Activated T-cell treated with anti-CD3 and anti-CD28 coated beads, Interleukin-2, amount 50 U/mL, for 72 hours (primary cell): ENCODE measurements at places on chromosomes 7 and 10. TPM values are rescaled to one million over a fixed set of nuclear protein-coding genes. Genes with fewer than 3 reads are reported as not detected.

DPCD gene
- total RNA-seq = 4.5 TPM

SEMA3A gene
- total RNA-seq = 0.62 TPM

CDC14C gene
- not detected for total RNA-seq

SPRN gene
- not detected for total RNA-seq

TFPI2 gene
- total RNA-seq = 0.34 TPM

OR2A12 gene
- total RNA-seq = not detected

VCL gene
- total RNA-seq = 19.2 TPM

EFCAB10 gene
- not detected for total RNA-seq

TSPAN12 gene
- 0.19 TPM for total RNA-seq

GRCh38 chr10:76697923-76698322 lies 939.7 kb downstream of the KCNMA1 start:
- H3K27me3 ChIP-seq = no peaks in the 10 kb centered on the region
- H3K4me3 ChIP-seq = no peak overlapping the region
- peaks cover 2% of the 10 kb centered on the region for H3K36me3 ChIP-seq
- H3K27ac ChIP-seq = no peak overlapping the region
- no peaks in the 10 kb centered on the region for H3K4me1 ChIP-seq

GRCh38 chr7:100983451-100984187 lies 14.3 kb downstream of the MUC12 start:
- H3K4me1 ChIP-seq = no peaks in the 10 kb centered on the region
- no peak for DNase-seq
- peaks cover 12% of the 10 kb centered on the region for H3K27me3 ChIP-seq
- H3K27ac ChIP-seq = no peak overlapping the region
- H3K36me3 ChIP-seq = no peaks in the 10 kb centered on the region

DNA sequence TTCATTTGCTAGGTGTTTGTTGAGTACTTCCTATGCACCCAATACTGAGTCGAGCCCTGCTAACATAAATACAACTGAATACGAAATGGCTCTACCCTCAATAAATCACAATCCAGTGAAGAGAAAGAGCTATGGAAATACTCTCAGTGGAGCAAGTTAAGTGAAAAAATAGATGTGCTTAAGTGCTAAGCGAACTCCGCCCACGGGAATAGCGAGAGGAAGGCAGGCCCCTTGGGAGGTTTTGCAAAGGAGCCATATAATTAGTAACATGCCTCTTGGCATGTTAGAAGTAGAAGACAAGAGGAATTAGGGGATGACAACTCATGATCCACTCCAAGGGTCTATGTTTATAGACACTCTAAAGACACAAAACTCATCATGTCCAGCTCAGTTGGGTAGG lies 42.8 kb upstream of the TSPAN33 start:
- no peaks in the 10 kb centered on the region for H3K36me3 ChIP-seq
- H3K4me3 ChIP-seq = no peak overlapping the region
- H3K27me3 ChIP-seq = no peaks in the 10 kb centered on the region
- DNase-seq = no peak
- H3K4me1 ChIP-seq = no peaks in the 10 kb centered on the region
- H3K27ac ChIP-seq = no peak overlapping the region

DNA sequence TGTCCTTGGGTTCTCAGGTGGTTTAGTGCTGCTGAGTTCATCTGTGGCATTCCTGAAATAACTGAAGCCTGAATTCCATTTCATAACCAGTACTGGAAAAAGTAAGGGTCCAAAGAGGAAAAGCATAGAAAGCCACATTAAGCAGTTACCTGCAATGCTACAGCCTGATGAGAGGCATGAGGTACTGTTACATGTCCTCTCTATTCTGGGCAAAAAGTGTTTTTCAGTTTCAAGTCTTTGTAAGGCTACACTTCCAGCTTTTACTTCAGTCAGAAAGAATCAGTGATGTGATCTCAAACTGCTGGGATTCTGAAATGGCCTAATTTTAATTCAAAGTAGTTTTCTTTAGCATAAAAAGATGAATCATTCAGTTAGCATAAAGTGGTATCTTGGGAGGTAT lies 369.5 kb downstream of the PHF14 start:
- H3K27ac ChIP-seq = no peak overlapping the region
- no peak overlapping the region for H3K4me3 ChIP-seq
- H3K36me3 ChIP-seq = no peaks in the 10 kb centered on the region
- H3K27me3 ChIP-seq = peaks cover 15% of the 10 kb centered on the region
- peaks cover 7% of the 10 kb centered on the region for H3K4me1 ChIP-seq

- no peak for DNase-seq
- peaks cover 20% of the 10 kb centered on the region for H3K36me3 ChIP-seq
- no peak overlapping the region for H3K27ac ChIP-seq
Measured at GRCh38 chr7:66265566-66265965, 60.4 kb downstream of the TPST1 start.

- no peaks in the 10 kb centered on the region for H3K27me3 ChIP-seq
- H3K4me3 ChIP-seq = no peak overlapping the region
- no peak for DNase-seq
- no peaks in the 10 kb centered on the region for H3K4me1 ChIP-seq
- no peak overlapping the region for H3K27ac ChIP-seq
Measured at GRCh38 chr7:49295146-49295545, 370.8 kb downstream of the CDC14C start.

- H3K36me3 ChIP-seq = peaks cover 12% of the 10 kb centered on the region
- DNase-seq = peak; percentile 62
- H3K27ac ChIP-seq = peak within 1 kb of the TSS; percentile 92
- H3K27me3 ChIP-seq = no peaks in the 10 kb centered on the region
- H3K4me1 ChIP-seq = peaks cover 57% of the 10 kb centered on the region
Measured at GRCh38 chr10:61900829-61901792, at the start of gene ARID5B. ARID5B (plus strand) TSS chr10:61901699; CDS start chr10:61901710, 11 bp downstream.

- H3K4me3 ChIP-seq = no peak overlapping the region
- peaks cover 42% of the 10 kb centered on the region for H3K27me3 ChIP-seq
- no peak for DNase-seq
Measured at GRCh38 chr10:91711885-91712680, 79.2 kb upstream of the PPP1R3C start.

- H3K27me3 ChIP-seq = peaks cover 10% of the 10 kb centered on the region
- H3K27ac ChIP-seq = no peak overlapping the region
- no peak for DNase-seq
- no peaks in the 10 kb centered on the region for H3K4me1 ChIP-seq
- H3K36me3 ChIP-seq = no peaks in the 10 kb centered on the region
Measured at GRCh38 chr10:113499806-113500205, 53.0 kb upstream of the HABP2 start.

DNA sequence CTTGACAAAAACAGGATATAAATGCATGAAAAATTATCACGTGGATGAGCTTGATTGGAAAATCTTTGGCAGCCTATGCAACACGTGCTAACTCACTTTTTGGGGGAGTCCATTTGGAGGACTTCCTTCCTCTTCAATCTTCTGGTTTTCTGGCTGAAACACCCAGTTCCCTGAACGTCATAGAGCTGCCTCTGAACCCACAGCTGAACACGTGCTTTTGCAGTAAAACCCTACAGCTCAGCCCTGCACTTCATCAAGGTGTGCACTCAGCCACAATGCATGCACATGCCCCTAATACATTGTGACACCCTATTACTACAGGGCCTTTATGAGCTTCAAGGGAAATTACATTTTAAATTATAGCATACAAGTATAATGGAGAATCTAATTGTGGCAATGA lies 808.7 kb upstream of the AUTS2 start:
- no peak overlapping the region for H3K27ac ChIP-seq
- no peaks in the 10 kb centered on the region for H3K4me1 ChIP-seq
- H3K36me3 ChIP-seq = peaks cover 9% of the 10 kb centered on the region
- H3K27me3 ChIP-seq = no peaks in the 10 kb centered on the region
- no peak overlapping the region for H3K4me3 ChIP-seq

DNA sequence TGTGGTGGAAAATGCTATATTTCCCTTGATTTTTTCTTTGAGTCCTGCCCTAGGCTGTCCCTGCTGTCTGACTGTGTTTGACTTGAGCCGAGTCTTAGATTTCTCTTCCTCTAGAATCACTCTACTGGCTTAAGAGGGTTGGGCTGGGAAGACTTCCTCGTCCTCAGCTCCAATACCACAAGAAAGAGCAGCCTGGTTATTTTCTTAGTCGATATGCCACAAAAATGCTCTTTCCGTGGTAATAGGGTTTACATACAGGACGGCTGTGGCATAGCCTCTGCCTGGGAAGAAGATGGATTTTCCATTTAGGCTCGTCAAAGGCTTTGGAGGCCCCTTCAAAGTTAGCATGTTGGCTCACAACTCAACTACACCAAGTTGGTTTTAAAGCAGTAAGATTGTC lies 212.0 kb upstream of the IGFBP3 start:
- no peak overlapping the region for H3K4me3 ChIP-seq
- no peak overlapping the region for H3K27ac ChIP-seq
- no peaks in the 10 kb centered on the region for H3K4me1 ChIP-seq
- H3K36me3 ChIP-seq = no peaks in the 10 kb centered on the region
- no peak for DNase-seq

GRCh38 chr7:145902123-145902522 lies 214.5 kb upstream of the CNTNAP2 start:
- H3K36me3 ChIP-seq = no peaks in the 10 kb centered on the region
- no peaks in the 10 kb centered on the region for H3K4me1 ChIP-seq
- no peak overlapping the region for H3K4me3 ChIP-seq
- H3K27ac ChIP-seq = no peak overlapping the region

DNA sequence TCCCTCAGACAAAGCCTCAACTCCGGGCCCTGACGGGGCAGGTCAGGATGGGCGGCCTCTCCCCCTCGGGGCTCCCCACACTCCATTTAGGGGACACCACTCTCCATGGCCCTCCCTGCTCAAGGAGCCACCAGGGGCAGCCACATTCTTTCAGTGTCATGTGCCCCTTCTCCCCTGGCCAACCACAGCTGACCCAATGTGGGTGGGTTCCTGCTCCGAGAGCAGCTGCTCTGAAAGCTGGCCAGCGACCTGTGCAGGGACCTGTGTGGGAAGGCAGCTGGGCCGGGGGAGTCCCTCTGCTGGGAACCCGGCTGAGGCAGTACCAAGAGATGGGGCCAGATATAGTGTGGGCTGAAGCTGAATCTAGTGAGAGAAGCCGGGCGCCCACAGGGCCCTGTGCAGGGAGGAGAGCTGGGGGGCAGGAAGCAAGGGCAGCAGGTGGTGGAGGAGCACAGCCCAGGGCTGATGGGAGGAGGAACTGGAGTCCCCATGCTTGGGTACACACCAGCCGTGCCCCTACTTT lies 40.6 kb upstream of the NPFFR1 start:
- H3K27ac ChIP-seq = no peak overlapping the region
- DNase-seq = no peak
- peaks cover 13% of the 10 kb centered on the region for H3K4me1 ChIP-seq

DNA sequence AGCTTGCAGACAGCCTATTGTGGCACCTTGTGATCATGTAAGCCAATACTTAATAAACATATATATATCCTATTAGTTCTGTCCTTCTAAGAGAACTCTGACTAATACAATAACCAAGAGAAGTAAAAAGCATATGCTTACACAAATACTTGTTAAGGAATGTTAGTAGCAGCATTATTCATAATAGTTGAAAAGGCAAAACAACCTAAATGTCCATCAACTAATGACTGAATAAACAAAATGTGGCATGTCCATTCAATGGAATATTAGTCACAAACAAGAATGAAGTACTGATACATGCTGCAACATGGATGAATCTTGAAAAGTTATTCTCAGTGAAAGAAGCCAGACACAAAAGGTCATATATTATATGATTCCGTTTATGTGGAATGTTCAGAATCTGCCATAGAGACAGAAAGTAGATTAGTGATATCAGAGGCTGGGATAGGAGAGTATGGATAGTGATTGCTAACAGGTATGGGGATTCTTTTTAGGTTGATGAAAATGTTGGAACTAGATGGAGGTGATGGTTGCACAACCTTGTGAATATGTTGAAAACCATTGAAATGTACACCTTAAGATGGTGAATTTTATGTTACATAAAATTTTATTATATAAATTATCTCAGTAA lies 112.5 kb upstream of the UNC5B start:
- peaks cover 5% of the 10 kb centered on the region for H3K4me1 ChIP-seq
- H3K4me3 ChIP-seq = no peak overlapping the region
- H3K36me3 ChIP-seq = no peaks in the 10 kb centered on the region
- no peak overlapping the region for H3K27ac ChIP-seq

DNA sequence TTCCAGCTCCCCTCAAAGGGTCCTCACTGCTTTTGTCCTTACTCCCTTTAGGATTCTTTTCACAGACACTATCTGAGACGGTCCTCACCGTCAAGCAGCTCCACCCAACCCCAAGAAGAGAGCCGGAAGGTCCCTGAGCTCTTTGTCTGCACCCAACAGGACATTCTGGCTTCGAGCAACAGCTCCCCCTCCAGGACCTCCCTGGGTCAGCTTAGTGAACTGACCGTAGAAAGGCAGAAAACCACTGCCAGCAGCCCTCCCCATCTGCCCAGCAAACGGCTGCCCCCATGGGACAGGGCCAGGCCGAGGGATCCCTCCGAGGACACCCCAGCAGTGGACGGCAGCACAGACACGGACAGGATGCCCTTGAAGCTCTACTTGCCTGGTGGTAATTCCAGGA lies 19.9 kb downstream of the MINDY4 start:
- no peak for DNase-seq
- no peak overlapping the region for H3K27ac ChIP-seq
- H3K4me1 ChIP-seq = peaks cover under 1% of the 10 kb centered on the region
- H3K27me3 ChIP-seq = no peaks in the 10 kb centered on the region
- H3K36me3 ChIP-seq = no peaks in the 10 kb centered on the region

GRCh38 chr7:14085901-14086300 lies 96.4 kb upstream of the ETV1 start:
- no peaks in the 10 kb centered on the region for H3K4me1 ChIP-seq
- no peak overlapping the region for H3K27ac ChIP-seq
- no peak for DNase-seq

DNA sequence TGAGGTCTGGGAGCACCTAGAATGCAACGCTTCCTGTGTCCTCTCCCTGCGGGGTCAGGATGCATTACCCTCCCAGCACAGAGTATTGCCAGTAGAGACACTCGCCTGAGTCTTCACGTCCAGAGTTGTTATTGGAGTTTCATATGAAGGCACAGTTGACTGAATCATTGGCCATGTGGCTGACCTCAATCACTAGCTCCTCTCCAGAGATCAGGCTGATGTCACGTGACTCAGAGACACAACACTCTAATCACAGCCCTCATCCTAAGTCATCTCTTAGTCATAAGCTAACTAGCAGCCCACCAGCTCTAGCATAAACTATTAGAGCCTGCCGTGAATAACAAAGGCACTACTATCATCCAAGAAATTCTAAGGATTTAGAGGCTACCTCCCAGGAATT lies 107.8 kb downstream of the HECW1 start:
- no peaks in the 10 kb centered on the region for H3K36me3 ChIP-seq
- no peak overlapping the region for H3K4me3 ChIP-seq
- no peaks in the 10 kb centered on the region for H3K4me1 ChIP-seq
- peaks cover 16% of the 10 kb centered on the region for H3K27me3 ChIP-seq

GRCh38 chr10:15719899-15720634 lies at the start of gene ITGA8:
ITGA8 (minus strand) TSS chr10:15719922; CDS start chr10:15719771, 151 bp downstream.
- no peak for DNase-seq
- no peak within 1 kb of the TSS for H3K27ac ChIP-seq
- peak within 1 kb of the TSS; percentile 54 for H3K4me3 ChIP-seq
- peaks cover 63% of the 10 kb centered on the region for H3K27me3 ChIP-seq

- no peak overlapping the region for H3K4me3 ChIP-seq
- peaks cover 6% of the 10 kb centered on the region for H3K36me3 ChIP-seq
- no peaks in the 10 kb centered on the region for H3K27me3 ChIP-seq
- no peak overlapping the region for H3K27ac ChIP-seq
- no peak for DNase-seq
Measured at GRCh38 chr7:17849504-17849903, 90.8 kb downstream of the SNX13 start.

GRCh38 chr10:71245420-71246325 lies 33.3 kb downstream of the UNC5B start:
- no peak overlapping the region for H3K27ac ChIP-seq
- no peaks in the 10 kb centered on the region for H3K36me3 ChIP-seq
- no peak for DNase-seq
- peaks cover 12% of the 10 kb centered on the region for H3K27me3 ChIP-seq

- H3K27me3 ChIP-seq = no peaks in the 10 kb centered on the region
- H3K27ac ChIP-seq = no peak overlapping the region
- H3K4me1 ChIP-seq = peaks cover 40% of the 10 kb centered on the region
- no peak overlapping the region for H3K4me3 ChIP-seq
- no peak for DNase-seq
- H3K36me3 ChIP-seq = peaks cover 12% of the 10 kb centered on the region
Measured at GRCh38 chr10:47214520-47214919, 85.5 kb upstream of the GDF10 start.
